ENCODE measurements at places on chromosomes 4 and X. TPM values are rescaled to one million over a fixed set of nuclear protein-coding genes. Genes with fewer than 3 reads are reported as not detected.

The MXRA5 gene
- under 0.01 TPM for total RNA-seq

The TENT5D gene
- total RNA-seq: not detected

The GLRA3 gene
- total RNA-seq: not detected

The PHOX2B gene
- not detected for total RNA-seq

The TGIF2LX gene
- not detected for total RNA-seq

The KIT gene
- 1.1 TPM for total RNA-seq

The PLAC8 gene
- not detected for total RNA-seq

The PASD1 gene
- total RNA-seq: not detected

The SSX1 gene
- total RNA-seq: not detected

The PDLIM5 gene
- total RNA-seq: 75.5 TPM

The LRAT gene
- total RNA-seq: under 0.01 TPM

The STATH gene
- not detected for total RNA-seq
